EH (cell line): ENCODE measurements at places on chromosomes 1 and 21.

GRCh38 chr1:243258731-243259130 lies 2.9 kb downstream of the SDCCAG8 start:
- DNase-seq = no peak

- DNase-seq = no peak
Observed at GRCh38 chr1:18411820-18412641, 68.7 kb upstream of the KLHDC7A start.

DNA sequence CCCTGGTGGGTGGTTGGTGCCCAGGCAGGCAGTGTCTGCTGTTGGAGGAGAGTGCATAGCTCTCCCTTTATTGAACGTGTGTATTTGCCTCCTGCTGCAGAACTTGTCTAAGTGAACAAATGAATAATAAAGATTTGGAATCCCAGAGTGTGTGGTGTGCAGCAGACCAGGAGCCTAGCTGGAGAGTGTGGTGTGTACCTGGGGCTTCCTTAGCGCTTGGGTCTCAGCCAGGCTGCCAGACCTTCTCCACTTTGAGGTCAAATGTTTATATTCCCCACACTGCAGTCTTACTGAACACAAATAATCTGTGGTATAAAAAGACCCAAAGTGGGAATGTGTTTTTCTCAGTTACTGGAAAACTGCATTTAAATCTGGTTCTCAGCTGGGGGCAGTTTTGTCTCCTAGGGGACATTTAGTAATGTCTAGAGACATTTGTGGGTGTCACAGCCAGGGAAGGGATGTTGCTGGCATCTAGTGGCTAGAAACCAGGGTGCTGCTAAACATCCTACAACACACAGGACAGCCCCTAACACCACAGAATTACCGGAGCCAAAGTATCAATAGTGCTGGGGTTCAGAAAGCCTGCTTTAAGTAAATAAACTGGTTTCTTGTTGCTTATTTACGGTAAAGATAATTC lies 23.6 kb downstream of the SLC37A1 start:
- no peak for DNase-seq

DNA sequence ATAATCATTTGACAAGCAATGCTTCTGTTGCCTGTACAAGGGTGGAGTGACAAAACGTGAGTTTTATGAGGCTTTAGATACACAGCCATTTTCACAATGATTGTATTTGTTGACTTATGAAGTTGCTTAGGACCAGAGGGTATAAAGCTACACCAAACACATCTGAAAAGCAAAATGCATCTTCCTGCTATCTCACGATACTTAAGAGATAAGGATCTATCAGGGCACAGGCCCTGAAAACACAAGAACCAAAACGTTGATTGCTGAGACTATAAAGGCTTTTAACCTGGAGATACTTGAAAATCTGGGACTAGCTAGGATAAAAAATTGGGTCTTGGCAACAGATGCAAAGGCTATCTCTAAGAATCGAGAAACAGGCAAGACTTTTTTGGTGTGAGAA lies 115.7 kb downstream of the SLC5A9 start:
- DNase-seq = no peak

GRCh38 chr1:227901239-227901905 lies 46.4 kb downstream of the WNT9A start:
- no peak for DNase-seq

- no peak for DNase-seq
Observed at GRCh38 chr1:243528459-243529121, 272.7 kb downstream of the SDCCAG8 start.

DNA sequence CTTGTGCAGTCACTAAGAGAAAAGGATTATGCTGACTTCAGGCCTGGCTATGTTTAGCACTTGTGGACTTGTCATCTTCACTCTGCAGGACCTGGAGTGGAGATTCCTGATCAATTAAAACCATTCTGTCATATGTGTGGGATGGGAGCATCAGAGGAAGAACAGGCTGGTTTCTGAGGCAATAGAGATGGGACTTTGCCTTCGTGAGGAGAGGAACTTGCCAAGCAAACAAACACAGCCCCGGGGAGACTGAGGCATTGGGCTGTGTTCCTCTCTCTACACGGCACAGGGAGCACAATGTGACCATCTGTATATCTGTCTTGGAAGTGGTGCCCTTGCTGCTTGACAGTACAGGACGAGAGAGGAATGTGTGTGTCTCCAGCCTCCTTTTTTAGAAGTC lies 23.1 kb downstream of the VASH2 start:
- DNase-seq = no peak

DNA sequence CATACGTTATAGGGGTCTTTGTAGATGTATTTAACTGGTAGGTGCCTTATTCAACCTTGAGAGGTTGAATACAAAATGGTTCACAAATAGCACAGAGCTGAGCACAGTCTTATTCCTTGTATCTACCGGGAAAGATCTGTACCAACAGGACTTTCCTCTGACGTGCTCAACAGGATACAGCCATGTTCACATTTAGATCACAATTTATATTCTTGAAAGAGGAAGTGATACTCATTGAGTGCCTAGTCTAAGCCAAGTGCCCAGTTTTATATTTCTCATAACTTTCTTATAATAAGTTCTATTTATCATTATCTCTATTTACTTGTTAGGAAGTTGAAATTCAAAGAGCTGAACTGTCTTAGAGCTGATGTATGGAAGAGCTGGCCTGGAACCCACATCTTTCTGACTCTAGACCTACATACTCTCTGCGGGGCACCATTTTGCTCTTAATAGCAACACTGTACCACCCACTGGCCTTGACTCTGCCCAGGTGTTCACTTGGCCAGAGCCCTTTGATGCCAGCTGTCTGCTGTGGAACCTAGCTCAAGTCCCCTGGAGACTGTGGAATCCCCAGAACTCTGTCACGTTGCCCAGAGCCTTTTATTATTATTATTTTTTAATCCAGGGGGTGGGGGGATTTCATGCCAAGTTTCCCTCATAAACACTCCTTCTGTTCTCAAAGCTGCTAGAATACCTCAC lies 156.2 kb downstream of the TPR start:
- no peak for DNase-seq

DNA sequence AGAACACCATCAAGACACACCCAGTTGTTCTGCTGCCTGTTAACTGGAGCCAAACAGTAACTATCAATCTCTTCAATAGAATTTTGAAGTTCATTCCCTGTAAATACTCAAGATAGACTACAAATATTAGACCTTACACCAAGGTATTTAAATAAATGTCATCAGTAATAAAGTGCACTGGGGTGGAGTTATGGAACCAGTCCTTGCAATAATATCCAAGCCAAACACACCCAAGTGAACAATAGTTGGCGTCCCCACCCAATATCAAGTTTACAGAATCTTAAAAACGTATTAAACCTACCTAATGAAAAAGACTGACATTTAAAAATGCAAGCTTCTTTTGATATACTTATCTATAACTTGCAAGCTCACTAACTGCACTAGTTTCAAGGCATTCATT lies 2.7 kb downstream of the SERBP1 start:
- no peak for DNase-seq

DNA sequence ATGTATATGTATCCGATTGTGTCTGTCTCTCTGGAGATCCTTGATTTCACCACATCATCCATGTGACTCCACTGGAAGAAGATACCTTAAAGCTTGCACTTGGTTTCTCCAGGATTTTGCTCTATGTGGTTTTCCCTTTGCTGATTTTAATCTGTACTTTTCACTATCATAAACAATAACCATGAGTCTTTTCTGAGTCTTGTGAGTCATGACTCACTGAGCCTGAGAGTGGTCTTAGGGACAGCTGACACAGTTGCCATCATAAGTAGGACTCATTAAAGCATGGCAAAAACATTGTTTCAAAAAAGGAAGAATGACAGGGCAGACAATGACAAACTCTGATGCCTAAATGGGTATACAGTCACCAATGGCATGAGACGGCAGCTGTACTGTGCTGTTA lies 226.2 kb downstream of the AKT3 start:
- DNase-seq = peak; percentile 84

- no peak for DNase-seq
Observed at GRCh38 chr1:96632045-96632664, 89.4 kb upstream of the PTBP2 start.

- DNase-seq = no peak
Observed at GRCh38 chr1:181327796-181328195, 155.5 kb upstream of the CACNA1E start.

DNA sequence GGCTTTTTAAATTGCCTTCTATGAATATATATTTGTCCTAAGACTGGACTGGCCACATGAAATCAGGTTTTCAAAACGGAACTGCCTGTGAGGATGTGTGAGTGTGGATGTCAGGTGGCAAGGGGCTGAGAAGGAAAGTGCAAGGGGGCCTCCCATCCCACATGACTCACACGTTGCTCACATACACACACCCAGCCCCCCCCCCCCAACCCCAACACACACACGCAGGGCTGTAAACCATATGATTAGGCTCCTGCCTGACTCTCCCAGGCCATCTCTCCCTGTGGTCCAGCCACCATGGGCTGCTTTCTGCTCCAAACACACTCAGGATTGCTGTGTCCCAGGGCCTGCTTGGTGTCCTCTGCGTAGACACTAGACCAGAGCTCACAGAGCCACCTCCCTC lies 22.4 kb downstream of the DEGS1 start:
- peak; percentile 84 for DNase-seq

DNA sequence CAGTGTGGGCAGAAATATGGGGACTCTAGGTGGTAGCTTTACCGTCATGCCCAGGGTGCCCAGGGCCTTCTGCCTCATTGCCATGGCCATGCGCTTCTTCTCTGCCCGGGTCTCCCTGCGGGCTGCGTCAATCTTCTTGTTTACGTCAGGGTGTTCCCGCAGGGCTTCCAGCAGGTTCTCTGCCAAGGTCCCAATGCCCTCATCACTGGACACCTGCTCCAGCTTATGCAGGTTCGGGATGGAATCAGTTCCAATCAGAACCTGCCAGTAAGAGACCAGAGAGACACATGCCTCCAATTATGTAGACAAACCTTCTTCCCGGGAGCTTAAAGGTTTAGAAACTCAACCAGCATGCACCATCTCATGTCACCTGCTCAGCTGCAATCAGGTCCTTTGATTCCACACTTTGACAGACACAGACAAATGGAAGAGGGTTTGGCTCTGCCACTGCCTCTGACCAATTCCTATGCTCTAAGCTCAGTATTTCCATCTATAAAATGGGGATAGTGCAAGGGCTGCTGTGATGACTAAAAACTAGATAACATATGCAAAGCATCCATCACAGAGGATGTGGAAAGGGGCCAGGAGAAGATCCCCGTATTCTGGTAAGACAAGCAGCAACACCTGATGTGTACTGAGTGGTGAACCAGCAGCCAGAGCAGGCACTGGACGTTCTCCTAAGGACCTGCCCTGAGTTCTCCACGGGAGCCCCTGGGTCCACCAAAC lies 121.2 kb downstream of the UBR4 start:
- no peak for DNase-seq

DNA sequence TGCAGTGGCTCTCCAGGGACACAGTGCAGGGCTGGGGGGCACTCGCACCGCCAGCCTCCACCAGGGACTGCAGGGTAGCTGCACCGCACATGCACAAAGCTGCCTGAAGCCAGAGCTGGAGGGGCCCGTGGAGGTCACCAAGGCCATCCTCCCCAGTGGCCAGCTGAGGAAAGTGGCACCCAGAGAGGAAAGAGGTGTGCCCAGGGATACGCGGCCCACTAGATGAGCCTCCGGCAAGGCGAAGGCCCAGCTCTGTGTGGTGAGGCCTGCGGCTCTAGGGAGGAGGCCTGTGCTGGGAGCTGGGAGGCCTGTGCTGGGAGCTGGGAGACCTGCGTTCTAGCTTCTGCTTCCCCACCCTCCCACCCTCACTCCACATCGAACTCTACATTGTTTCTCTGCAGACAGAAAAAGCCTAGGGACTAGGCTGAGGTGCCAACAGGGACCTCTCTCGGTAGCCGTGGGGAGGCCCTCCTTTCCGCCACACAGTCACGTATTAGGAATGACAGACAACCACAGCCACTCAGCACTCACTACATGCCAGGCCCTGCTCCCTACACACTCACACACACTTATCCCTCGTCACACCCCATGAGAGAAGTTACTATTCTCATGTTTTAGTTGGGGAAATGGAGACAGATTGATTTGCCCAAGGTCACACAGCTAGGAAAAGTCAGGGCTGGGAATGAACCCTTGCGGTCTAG lies 921 bp upstream of the ASCL5 start:
- DNase-seq = peak; percentile 48

DNA sequence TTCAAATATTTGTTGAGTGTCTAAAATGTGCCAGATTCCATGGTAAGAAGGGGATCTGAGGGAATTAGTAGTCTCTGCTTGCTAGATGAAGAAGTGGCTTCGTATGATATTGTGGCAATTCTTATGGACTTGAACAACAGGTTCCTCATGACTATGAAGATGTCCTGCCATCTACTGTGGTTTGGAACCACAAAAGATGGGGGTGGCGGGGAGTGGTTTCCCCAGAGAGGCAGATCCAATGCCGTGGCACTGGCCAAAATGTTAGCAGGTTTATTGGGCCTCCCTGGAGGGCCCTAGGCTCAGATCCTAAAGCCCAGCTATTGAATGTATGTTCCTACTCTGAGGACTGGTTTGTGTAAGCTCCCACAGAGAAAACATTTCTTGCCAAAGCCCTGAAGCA lies 120.8 kb downstream of the RGS2 start:
- DNase-seq = no peak

DNA sequence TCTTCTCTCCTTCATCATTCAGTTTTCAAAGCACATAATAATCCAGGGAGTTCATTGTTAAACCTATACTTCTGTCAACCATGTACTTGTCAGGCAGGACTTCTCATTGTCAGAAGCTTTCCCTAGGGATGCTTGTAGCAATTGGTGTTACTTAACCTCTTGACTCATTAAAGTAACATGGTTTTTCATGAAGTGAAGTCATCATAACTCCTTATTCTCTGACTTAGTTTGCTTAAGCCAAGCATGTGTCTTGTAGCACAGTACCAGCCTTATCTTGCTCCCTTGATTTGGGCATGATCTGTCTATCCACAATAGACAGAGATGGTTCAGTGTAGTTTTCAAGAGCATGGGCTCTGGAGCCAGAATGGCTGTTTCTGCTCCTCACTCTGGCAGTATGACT lies 45.3 kb downstream of the LRIG2 start:
- no peak for DNase-seq

- no peak for DNase-seq
Observed at GRCh38 chr1:26932531-26932930, 11.0 kb downstream of the NUDC start.

- peak; percentile 97 for DNase-seq
Observed at GRCh38 chr1:2189459-2190425, 4.8 kb downstream of the FAAP20 start.

- no peak for DNase-seq
Observed at GRCh38 chr1:56439610-56440264, 139.6 kb downstream of the PLPP3 start.

GRCh38 chr1:247007511-247008405 lies at the start of gene ZNF695:
TSS of gene ZNF695 (minus strand) at chr1:247008057. CDS start at chr1:247007908, 149 bp downstream.
- DNase-seq = peak; percentile 95

DNA sequence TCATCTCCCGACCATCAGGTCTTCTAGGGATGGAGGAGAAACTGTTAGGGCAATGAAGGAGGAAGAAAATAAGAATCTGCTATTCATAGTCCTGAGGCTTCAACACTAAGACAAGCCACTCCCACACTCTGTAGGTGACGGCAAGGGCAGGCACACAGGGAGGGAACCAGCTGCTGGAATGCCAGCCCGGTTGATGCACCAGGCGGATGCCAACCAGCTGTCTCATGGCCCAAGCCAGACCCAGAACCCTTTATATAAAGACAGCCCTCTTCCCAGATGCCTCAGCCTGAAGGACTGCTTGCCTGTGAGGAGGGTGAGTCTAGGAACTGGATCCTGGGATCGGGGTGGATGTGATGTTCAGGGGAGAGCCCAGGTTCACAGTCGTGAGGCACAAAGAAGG lies at the start of gene KPRP:
TSS of gene KPRP (plus strand) at position 279 of the 400 bp plus-strand sequence. CDS start 1,564 bp downstream, outside the sequence.
- DNase-seq = no peak
